ENCODE measurements at places on chromosomes 2 and 18.
A peak's percentile ranks its signal among the peaks of the same experiment; 100 is the strongest.

DNA sequence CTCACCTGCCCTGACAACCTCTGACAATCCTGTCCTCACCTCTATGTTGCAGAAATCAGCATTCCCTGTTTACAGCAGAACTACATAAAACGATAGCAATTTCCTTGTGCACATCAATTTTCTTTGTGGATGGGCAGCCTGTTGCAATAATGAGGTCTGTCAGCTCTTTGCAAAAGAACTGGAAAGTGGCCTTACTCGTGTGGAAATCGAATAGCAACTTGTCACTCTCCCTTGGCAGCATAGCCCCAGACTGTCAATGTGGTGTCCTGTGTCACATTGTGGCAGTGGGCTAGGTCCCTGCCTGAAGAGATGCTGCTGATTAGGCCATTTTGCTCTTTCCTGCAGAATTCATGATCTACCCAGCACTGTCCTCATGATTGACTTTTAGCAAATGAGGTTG is 531.9 kb downstream of the CCDC85A start:
- DNase-seq, result no peak

GRCh38 chr2:102063487-102063911 is 71.7 kb downstream of the IL1R2 start:
- DNase-seq, result no peak

DNA sequence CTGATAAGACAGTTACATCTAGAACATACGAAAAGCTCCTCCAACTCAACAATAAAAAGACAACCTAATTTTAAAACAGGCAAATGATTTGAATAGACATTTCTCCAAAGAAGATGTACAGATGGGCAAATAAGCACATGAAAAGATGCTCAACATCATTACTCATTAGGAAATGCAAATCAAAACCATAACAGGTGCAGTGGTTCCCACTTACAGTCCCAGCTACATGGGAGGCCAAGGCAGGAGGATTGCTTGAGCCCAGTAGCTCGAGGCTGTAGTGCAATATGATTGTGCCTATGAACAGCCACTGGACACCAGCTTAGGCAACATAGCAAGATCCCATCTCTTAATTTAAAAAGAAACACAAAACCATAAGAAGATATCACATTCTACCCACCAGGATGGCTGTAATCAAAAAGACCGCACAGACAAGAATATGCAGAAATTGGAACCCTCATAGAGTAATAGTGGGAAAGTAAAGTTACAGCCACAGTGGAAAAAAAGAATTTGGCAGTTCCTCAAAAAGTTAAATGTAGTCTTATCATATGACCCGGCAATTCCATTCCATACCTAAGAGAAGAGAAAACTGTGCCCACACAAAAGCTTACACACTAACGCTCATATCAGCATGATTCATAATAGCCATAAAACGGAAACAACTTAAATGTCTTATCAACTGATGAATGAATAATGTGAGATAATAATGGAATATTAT is 30.5 kb upstream of the ARMC9 start:
- no peak for DNase-seq

- no peak for DNase-seq
Measured at GRCh38 chr2:151241224-151241623, 20.4 kb downstream of the RBM43 start.

DNA sequence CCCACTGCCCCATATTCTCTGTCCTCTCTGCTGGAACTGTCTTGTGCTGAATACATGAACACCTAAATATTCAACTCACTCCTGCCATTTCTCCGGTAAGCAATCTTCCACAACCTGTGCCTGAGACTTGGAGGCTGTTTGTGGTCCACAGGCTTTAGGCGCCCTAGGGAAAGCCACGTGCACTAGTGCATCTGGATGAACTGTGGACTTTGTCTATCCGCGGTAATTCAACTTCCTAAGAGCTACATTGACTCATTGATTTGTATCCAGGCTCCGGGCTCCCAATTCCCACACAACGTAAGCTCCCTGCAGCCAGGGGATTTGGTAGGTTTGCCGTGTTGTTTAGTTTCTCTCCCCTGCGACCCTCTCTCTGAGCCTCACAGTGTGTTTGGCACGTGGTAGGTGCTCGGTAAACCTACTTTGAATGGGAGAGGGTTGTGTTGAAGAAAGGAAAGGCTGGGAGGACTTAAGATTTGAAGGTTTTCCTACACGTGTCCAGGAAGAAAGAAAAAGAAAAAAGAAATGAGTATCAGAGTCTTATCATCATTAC is 718.2 kb downstream of the DPP10 start:
- no peak for DNase-seq

- DNase-seq, result no peak
Measured at GRCh38 chr18:78774741-78775141, 204.9 kb upstream of the SALL3 start.

DNA sequence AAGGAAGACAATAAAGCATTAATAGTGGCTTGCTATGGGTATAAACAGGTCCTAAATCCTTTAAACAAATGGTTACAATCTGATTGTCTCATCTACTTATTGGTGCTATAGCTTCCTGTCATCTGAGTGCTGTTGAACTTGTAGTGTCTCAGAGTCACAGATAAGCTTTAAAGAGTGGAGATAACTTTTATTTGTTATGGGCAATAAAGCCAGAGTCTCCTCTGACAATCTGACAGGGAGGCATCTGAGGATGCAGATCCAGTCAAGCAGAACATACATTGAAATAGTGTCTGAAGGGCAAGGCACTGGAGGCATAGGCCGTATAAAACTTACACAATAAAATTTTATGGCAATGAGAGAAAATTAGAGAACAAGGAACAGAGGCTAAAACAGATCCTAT is 1132.4 kb upstream of the CDH2 start:
- DNase-seq, result no peak

DNA sequence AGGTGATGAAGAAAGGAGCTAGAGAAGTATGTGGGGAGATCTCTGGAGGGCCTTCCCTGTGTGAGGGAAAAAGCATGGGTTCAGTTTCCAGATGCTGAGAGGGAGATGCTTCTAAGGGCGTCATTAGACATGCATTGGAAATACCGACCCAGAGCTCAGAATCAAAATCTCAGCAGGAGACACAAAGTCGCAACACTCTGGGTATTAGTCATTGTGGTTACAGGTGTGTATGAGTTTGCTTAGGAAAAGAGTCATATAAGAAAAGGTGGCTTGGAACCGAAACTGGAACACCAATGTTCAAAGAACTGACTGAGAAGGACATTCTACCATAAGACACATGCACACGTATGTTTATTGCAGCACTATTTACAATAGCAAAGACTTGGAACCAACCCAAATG is 477.1 kb downstream of the FBXO15 start:
- no peak for DNase-seq

- no peak for DNase-seq
Measured at GRCh38 chr2:2523461-2524347, 192.6 kb upstream of the MYT1L start.

GRCh38 chr18:61953161-61953560 is 60.4 kb upstream of the RNF152 start:
- no peak for DNase-seq

GRCh38 chr2:19775315-19775714 is 126.5 kb downstream of the TTC32 start:
- DNase-seq, result no peak

- no peak for DNase-seq
Measured at GRCh38 chr2:172791953-172792352, 56.3 kb downstream of the RAPGEF4 start.

GRCh38 chr18:59265246-59265973 is 7.8 kb downstream of the RAX start:
- no peak for DNase-seq

DNA sequence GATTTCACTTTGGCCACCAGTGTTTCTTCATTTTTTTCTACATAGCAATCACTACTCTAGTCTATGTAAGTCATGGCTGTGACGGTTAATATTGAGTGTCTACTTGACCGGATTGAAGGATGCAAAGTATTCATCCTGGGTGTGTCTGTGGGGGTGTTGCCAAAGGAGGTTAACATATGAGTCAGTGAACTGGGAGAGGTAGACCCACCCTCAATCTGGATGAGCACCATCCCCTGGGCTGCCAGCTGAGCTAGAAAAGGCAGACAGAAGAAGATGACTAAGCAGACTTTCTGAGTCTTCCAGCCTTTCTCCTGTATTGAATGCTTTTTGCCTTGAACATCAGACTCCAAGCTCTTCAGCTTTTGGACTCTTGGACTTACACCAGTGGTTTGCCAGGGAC is 265.0 kb upstream of the SLC8A1 start:
- DNase-seq, result peak; percentile 73

- no peak for DNase-seq
Measured at GRCh38 chr18:28287146-28287545, 110.2 kb upstream of the CDH2 start.

GRCh38 chr2:102601730-102602129 is 17.6 kb upstream of the SLC9A2 start:
- DNase-seq, result no peak

GRCh38 chr18:43805646-43806194 is 528.4 kb upstream of the SYT4 start:
- no peak for DNase-seq

GRCh38 chr2:130869441-130870160 is 32.9 kb downstream of the ARHGEF4 start:
- no peak for DNase-seq

DNA sequence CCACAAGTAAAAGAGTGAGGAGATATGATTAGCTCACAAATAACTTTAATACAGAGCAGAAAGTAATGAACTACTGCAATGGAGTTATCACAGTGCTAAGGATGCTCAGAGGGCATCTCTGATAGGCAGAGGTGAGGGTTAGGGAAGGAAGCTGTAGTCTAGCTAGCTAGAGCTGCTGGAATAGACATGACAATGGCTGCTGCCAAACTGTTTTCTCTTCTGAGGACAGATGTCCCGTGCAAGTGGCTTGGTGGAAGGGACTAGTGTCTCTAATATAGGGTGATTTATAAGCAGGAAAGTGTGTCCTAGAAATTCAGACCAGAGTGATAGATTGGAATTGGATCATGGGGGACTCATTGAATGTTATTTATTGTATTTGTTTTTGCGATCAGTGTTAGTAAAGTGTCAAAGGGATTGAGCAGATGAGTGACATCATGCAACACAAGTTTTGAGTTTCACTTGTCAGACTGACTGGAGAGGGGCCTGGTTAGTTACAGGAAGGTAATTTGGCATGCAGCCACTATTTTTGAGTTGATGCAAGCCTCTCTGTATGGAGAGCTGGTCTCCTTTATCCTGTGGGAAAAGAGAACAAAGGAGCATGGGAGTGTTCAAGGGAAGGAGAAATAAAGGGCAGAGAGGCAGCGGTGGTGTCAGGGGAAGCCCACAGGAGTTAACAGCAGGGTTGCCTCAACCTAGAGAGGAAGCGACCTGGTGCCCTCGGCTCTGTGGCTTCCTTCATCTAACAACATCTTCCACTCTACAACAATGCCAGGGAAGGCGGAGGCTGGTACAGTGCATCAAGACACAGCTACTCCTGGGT is 1.9 kb downstream of the CTLA4 start:
- DNase-seq, result no peak

DNA sequence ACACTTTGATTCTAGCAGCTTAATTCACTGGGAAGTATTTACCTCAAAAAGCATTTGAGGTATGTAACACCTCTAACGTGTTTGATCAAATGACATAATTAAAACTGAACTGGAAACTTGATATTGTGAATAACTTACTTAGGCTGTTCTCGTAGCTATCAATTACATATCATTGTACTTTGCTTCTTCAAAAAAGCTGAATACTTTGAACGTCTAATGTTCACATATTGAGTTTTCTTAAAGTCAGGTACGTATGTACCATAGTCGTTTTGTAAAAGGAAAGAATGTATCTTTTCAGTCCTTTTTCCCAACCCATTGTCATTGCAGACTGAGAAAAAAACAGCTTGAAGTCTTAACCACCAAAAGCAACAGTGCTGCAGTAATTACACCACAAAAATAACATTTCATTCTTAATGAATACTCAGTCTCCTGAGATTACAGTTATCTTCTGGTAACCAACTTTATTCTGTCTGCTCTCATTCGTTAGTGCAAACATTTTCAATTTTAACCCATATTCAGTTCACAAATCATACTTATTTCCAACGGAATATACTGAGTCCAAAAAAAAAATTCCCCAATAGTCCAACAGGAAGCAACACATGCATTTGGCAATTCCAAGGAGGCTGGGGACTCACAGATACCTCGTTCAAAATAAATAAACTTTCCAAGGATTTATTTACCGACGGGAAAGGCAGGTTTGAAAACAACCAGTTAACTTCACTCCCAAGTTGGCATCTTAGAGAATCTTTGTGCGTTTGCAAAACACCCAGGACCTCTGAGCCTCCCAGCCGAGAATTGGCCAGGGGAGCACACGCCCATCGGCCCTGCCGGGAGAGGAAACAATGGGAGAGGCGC is 1.1 kb downstream of the CHN1 start:
- no peak for DNase-seq

DNA sequence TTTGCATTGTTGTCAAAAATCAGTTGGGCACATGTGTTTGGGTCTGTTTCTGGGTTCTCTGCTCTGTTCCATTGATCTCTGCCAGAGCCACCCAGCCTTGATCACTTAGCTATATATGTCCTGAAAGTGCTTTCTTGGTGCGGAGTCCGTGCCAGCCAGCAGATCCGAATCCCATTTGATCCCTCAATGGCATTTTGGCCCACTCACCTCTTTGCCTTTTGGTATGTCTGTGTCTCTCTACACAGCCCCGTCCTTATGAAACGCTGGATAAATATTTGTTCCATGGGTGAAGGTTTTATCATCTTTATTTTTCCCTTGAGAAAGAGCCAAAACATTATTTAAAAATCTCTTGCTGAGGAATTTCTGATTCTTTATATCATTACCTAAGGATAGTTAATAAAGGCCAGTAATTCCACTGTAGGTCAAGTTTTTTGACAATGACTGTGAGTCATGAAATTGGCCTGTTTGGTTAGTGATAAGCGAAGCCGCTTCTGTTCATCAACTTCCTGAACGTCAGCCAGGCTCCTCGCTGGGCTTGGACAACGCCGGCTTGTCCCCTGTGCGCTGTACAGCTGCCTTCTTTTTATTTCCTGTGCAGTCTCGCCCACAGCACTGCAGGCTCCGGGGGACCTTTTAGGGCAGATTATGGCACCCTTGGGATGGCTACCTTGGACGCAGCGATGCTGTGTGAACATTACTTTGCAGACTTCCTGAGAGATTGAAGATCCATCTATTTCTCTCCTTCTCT is 24.9 kb downstream of the MTCL1 start:
- no peak for DNase-seq

GRCh38 chr2:172888714-172889669 is 153.3 kb downstream of the RAPGEF4 start:
- DNase-seq, result no peak

DNA sequence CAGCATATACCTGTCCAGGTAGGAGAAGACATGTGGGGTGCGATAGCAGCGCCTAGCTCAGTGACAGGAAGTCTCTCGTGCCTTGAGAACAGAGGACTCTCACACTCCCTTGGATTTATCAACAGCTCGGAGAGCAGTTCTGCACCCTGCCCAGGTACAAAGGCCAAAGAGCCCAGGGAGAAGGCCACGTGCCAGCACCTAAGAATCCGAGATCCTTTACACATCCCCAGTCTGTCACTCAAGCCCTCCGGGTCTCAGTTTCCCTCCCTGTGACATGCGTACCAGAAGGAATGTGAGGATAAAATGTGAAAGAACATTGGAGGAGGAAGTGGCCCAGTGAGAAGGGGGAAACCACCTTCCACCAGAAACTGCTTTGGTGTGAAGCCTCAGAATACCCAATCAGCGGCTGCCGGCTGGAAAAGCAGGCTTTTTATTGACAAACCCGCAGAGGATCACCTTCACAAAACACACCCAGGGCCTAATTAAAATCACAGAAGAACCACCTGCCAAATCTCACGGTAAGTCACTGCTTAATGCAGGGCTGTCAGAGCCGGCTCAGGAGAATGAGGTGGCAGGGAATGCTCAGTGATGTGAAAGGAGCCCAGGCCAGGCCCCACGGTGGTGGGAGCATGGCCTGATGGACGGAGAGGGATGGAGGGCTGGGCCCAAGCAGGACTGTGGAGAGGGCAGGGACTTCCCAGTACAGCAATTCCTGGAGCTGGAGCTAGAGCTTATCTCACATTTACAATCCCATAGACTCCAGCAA is 66.3 kb downstream of the MYO5B start:
- DNase-seq, result no peak

All from AG09309 (cell line).